Stimulated activated CD4-positive, alpha-beta T cell treated with anti-CD3 and anti-CD28 coated beads, Interleukin-4, amount 100 ng/mL, for 1 hour (primary cell): ENCODE measurements at places on chromosomes 1 and 21.

- no peak for DNase-seq
These were observed at the start of gene RAB25 for GRCh38 chr1:156060937-156061636. Gene RAB25, plus strand, starts transcription at chr1:156061160. Its CDS starts 241 bp downstream, at chr1:156061401.

GRCh38 chr1:18200136-18200717 lies 92.6 kb downstream of the IGSF21 start:
- no peak for DNase-seq

DNA sequence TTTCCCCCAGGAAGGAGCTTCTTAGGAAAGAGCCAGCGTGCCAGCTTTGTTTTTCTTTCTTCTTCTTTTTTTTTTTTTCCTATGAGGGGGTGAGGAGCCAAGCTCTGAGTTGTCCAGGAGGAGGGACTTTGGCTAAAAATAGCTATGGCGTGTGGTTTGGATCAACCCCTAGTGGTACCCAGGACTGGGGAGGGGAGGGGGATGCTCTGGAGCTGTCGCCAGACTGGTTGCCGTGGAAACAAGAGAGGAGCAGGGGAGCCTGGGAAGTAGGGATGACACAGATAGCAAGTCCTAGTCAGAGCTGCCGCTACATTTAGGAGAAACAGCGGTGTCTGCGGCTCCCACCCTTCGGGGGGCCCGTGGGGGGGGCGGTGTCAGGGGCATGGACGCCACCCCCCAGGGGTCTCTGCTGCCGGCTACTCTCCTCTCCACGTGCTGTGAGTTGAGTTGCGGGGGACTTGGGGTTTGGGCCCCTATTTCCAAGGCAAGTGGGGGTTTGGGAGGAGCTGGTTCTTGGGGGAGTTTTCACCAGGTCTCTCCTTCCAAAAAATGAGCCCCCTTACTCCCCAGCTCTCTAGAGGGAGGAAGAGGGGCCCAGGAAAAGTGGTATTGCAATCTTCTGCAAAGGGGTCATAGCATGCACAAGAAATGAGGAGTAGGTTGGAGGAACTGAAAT lies at the start of gene KCNJ9:
Gene KCNJ9 (plus strand): TSS at position 278 of the 676 bp plus-strand sequence. CDS start 2,493 bp downstream, outside the sequence.
- DNase-seq, result no peak

DNA sequence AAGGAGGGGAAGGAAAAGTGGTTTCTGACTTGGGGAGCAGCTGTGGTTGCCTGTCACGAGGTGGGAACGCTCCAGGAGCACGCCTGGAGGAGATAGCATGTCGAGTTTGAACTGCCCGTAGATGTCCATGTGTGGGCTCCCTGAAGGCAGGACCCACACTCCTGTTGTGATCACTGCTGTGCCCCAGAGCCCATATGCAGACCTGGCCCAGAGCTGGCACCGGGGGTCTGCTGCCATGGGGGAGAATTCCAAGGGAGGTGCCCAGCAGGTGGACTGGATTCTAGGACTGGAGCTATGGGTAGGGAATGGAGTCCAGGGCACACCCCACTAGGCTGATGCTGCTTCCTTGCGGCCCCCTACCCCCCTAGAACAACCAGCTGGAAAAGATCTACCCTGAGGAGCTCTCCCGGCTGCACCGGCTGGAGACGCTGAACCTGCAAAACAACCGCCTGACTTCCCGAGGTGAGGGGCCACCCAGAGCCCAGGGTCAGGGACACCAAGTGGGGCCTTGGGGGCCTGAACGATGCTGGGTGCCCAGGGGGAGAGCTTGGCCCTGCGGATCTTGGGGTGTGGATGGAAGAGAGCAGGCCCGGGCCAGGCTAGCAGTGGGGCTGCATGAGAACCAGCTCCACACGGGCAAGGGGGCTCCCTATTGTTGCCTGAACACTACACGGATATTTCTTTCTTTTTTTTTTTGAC lies 9.3 kb downstream of the PODN start:
- no peak for DNase-seq

- peak; percentile 58 for DNase-seq
These were observed 1.9 kb downstream of the FTCD start for GRCh38 chr21:46153247-46154154.

GRCh38 chr1:119962296-119962968 lies 66.1 kb upstream of the ADAM30 start:
- no peak for DNase-seq

GRCh38 chr1:160400223-160400645 lies at the start of gene VANGL2:
Gene VANGL2, plus strand, starts transcription at chr1:160400564. Its CDS starts 15,274 bp downstream, at chr1:160415838.
- peak; percentile 52 for DNase-seq

- DNase-seq, result peak; percentile 70
These were observed at the start of gene STPG1 for GRCh38 chr1:24413350-24414163. Gene STPG1, minus strand, starts transcription at chr1:24413782. Its CDS starts 12,394 bp downstream, at chr1:24401388.

DNA sequence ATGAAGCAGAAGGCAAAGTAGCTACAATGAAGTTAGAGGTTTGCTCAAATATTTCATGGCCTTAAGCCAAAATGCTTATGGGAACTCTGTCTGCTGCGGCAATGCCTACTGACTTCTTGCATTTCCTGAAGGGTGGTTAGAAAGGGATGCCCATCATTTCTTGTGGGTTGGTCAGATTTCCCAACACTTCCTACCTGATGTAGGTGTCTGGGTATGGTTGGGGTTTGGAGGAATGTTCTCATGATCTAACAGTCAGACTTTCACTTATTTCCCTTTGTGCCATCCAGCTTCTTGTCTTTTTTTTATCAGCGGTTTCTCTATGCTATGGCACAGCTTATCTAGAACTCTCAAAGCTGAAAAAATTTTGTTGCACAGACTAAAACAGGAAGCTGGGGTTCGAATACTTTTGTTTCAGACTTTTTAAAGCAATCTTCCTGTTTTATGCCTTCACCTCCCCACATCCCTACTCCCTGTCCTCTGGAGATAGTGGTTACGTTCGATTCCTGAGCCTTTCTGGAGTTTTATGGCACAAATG lies 307.7 kb downstream of the USP25 start:
- no peak for DNase-seq
